ENCODE measurements at places on chromosomes 6 and 20.

DNA sequence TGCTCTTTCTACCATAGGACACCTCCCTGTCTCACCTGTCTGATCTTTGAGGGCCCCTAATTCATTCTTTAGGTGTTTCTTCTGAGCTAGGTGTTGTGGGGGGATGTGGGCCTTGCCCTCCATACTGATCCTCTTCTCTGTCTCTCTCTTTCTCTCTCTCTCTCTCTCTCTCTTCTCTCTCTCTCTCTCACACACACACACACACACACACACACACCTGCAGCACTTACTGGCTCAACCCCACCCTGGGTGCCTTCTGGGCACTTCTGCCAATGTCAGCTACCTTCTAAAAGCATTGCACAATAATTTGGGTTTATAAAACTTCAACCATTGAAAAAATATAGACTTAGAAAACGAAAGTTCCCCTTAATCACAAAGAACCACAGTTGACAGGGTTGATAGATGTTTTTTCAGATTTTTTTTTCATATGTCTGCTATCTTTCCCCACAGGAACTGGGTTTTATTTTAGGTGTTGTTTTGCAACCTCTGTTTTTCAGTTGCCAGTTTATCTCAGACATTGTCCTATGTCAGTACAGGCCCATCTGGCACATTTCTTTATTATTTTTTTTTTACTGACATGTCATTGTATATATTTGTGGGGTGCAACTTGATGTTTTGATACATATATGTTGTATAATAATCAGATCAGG, 28.1 kb downstream of the PKIG start:
- DNase-seq: no peak

- no peak for DNase-seq
Observed at GRCh38 chr6:129555206-129555832, 154.7 kb downstream of the ARHGAP18 start.

- no peak for DNase-seq
Observed at GRCh38 chr6:107418118-107418517, 41.2 kb downstream of the PDSS2 start.

DNA sequence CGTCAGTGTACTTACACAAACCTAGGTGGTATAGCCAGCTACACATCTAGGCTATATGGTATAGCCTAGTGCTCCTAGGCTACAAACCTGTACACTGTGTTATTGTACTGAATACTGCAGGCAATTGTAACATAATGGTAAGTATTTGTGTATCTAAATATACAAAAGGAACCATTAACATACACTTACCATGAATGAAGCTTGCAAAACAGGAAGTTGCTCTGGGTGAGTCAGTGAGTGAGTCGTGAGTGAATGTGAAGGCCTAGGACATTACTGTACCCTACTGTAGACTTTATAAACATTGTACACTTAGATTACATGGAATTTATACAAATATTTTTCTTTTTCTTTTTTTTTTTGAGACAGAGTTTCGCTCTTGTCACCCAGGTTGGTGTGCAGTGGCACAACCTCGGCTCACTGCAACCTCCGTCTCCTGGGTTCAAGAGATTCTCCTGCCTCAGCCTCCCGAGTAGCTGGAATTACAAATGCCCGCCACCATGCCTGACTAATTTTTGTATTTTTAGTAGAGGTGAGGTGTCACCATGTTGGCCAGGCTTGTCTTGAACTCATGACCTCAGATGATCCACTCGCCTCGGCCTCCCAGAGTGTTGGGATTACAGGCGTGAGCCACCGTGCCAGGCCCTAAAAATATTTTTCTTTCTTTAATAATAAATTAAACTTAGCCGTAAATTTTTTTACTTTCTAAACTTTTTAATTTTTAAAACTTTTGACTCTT, 15.4 kb upstream of the KIAA1755 start:
- DNase-seq: peak; percentile 61

DNA sequence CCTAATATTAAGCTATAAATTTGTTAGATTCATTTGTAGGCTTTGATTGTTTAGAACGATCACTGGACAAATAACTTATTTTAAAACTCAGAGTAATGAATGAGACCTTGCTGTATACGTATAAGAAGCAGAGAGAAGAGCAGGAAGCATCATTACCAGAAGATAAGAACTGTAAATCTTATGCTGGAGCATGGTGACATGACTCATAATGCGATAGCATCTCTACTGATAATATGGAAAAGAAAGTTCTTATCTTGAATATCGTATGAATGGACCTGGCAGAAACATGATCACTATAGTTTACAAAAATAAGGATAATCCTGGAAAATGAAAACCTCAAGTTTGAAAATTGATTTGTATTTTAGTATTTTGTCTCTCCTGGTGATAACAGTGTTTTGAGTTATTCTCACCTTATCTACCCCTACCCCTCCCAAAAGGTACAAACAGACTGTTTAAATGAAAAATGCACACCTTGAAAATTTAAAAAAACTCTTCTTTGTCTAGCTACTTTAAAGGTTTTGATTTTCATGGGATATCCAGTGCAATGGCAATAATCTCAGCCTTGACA, 2.0 kb upstream of the ZSCAN26 start:
- DNase-seq: no peak

DNA sequence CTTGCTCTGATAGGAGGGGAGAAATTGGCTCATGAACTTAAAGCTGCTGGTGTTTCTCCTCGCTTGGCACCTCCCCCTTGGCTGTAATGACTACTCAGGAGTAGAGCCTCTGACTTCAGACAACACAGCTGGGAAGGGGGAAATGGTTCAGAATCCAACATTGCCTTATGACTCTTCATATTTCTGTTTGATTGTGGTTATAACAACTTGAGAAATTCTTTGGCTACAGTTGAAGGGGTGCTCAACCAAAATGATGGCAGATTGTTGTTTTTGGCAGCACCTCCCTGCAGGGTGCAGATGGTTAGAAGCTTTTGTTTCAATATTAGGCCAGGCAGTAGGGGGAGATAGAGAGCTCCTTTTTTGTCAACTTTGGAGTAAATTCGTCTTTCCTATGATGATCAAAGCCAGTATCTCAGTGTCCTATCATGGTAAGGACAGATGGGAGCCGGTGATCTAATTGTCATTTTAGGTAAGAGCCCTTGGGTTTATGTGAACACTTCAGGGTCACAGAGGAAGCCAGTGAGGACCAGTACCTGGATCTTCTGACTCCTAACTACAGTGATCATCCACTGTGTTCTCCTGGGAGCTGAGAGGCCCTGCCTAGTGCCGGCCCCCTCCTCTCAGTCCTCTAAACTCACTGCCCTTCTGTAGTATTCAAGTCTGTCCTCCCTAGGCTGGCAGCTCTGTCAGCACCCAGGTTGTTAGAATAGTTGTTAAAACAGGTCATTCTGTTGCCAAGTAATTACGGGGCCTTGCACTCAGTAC, 39.9 kb downstream of the RPRD1B start:
- peak; percentile 66 for DNase-seq

DNA sequence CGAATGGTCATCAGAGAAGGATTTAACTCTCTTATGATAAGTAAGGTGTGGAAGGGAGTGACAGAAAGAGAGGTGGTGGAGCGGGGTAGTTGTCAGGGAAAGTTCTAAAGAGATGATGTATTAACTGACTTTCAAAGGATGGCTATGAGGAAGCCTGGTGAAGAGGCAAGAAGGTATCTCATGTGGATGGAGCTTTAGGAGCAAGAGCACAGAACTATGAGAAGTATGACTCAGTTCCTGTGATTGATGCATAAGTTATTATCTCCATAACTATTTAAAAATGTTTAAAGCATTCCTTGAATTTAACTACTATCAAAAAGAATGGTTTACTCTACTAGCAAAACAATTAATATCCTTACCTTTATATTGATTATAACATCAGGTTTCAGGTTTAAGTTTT, 28.8 kb downstream of the AK9 start:
- no peak for DNase-seq

DNA sequence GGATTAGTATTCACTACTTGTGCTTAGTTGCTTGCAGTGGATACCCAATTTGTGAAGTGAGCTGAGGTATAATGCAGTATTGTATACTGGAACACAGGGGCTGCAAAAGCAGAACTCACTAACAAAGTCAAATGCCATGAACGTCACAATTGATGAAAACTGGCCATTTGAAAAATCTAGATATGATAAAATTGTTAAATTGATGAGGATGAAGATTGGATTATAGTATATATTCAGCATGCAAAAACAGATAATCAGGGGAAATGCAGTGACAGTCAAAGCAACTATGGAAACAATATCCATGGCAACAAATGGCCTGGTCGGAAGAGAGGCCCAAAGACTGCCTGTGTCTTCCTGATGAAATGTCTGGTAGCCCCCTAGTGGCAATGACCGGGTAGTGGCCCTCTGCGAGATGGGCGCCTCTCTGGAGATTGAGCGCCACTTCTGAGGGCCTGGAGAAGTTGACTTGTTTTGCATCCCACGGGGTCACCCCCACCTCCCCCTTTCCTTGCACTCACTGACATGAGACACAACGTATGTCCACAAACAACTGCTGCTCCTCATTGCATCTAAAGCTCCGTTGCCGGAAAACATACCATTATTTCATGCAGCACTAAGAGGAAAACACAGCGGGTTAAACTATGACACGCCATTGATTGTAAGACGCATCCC, 43.6 kb downstream of the C6orf15 start:
- DNase-seq: no peak

GRCh38 chr6:130115036-130115435, 96.7 kb downstream of the L3MBTL3 start:
- no peak for DNase-seq

DNA sequence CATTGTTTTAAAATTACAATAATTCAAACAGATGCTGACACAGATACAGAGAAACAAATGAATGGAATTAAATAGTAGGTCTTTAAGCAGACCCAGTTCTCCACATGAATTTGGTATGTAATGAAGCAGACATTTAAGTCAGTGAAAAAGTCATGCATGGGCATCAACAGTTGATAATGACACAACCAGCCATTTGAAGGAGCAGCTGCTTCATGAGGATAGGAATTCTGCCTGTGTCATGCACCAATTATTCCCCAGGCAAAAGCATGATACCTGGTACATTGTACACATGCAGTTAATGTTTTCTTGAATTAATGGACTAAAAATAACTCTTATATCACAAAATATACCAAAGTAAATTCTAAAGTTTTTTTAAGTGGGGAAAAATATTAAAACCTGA, 11.2 kb upstream of the HEY2 start:
- DNase-seq: no peak

GRCh38 chr6:32396028-32396427, 11.0 kb downstream of the BTNL2 start:
- DNase-seq: no peak

DNA sequence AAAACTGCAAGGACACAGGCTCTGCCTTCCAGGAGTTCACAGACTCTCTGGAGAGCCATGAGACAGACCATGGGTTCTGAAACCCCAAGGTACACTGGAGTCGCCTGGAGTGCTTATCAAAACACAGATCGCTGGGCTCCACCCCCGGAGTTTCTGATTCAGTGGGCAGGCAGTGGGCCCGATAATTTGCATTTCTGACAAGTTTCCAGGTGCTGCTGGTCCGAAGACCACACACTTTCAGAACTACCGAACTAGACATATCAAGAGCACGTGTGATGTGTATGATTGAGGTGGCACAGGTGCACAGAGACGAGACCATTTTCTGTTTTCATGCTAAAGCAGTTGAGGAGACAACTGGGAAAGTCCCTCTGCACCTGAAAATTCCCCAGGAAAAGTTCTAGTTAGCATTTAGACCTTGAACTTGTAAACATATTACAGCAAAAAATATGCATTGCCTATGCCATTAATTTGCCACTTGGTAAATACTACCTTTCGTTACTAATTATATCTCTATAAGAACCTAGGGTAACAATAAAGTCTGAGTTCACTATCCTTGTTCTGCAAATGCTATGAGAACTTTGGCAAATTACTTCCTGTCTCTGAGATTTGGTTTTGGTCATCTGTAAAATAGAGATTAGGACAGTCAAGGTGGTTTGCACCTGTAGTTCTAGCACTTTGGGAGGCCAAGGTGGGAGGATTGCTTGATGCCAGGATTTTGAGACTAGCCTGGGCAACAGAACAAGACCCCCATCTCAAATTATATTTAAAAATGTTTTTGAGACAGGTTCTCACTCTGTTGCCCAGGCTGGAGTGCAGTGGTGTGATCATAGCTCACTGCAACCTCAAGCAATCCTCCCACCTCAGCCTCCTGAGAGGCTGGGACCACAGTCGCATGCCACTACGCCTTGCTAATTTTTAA, 14.3 kb upstream of the PIM1 start:
- DNase-seq: no peak

DNA sequence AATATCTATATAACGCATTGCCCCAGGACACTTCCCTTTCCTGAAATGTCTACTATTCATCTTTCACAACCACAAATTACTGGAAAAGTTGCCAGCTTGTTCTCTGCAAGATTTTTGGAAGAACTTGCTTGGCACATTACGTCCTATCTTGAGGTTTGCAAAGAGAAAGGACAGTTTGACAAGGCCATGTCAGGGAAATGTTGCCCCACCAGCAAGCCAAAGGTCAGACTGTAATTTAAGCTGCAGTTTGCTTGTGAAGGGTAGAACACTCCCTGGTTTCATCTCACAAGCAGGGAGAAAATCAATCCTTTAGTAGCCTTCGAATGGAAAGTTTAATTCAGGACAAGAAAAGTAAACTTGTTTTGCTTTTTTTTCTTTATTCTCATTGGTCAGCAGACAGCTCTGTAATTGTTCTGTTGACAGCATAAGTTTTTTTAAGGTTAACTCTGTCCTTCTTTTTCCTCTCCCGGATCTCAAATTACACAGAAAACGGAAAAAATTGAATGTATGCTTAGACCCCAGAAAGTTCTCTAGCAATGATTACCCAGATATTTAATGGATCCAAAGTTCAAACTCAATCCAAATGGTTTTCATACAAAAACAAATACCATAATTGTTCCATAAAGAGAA, 541.8 kb upstream of the NRSN1 start:
- DNase-seq: no peak

- DNase-seq: no peak
Observed at GRCh38 chr20:1860446-1860845, 34.8 kb upstream of the SIRPA start.

- no peak for DNase-seq
Observed at GRCh38 chr20:64149141-64149540, 15.1 kb upstream of the MYT1 start.

GRCh38 chr6:45473121-45473993, 95.6 kb upstream of the SUPT3H start:
- DNase-seq: no peak

GRCh38 chr6:26104457-26105108, 17.4 kb downstream of the HFE start:
- no peak for DNase-seq

- DNase-seq: no peak
Observed at GRCh38 chr6:13071550-13072345, 256.6 kb downstream of the TBC1D7 start.

DNA sequence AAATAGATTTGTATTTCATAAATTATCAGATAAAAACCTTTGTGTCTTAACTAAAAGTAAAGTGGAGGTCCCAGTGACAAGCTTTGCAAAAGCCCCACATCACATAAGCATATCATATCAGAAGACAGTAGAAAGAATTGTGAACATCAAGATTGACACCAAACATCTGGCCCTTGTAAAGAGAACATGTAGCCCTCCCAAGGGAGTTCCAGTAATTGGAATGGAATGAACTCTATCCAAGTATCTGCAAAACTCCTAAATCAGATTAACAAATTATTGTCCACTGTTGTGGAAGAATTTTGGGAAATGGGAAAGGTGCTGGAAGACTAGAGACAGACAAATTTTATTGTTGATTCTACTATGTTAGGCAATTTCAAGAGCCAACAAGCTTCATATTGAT, 268.8 kb downstream of the KCNQ5 start:
- no peak for DNase-seq

- DNase-seq: no peak
Observed at GRCh38 chr6:122569230-122569771, 40.9 kb upstream of the PKIB start.

All from HFF-Myc (cell line).